ENCODE measurements at places on chromosomes 7 and 10.

GRCh38 chr10:29668628-29669027 lies 33.9 kb upstream of the SVIL start:
- DNase-seq: no peak

DNA sequence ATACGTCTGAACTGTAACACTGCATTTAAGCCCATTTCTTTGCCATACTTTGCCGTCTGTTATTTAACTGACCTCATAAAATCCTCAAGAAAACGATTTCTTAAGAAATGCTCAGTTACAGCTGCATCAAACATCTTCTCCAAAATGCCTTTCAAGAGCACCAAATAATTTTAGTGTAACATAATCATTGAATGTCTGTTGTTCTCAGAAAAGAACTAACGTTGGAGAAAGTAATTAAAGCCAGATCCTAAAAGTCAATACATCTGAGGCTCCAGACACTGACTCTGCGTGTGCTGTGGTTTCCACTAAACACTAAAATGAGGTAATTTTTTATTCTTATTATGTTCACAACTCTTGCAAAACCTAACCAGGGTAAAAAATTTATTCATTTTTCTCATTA lies 63.7 kb upstream of the LRRC17 start:
- no peak for DNase-seq

DNA sequence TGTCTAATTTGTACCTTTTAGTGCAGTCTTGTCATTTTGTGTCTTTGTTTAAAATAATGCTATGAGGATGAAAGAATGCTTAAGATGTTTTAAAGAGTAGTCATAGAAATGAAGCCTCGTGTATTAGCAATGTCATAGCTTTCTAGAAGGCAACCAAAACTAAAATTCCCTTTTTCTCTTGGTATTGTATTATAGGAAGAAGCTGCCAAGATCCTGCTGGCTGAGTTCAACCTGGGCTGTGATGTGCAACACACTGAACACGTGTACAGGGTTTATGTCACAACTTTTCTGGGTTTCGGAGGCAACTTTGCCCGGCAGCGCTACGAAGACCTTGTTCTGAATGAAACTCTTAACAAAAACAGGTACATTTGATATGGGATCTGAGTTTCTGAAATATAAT lies 36.2 kb downstream of the COX15 start:
- DNase-seq: no peak

- DNase-seq: no peak
Observed at GRCh38 chr7:768881-769504, 41.9 kb upstream of the PRKAR1B start.

DNA sequence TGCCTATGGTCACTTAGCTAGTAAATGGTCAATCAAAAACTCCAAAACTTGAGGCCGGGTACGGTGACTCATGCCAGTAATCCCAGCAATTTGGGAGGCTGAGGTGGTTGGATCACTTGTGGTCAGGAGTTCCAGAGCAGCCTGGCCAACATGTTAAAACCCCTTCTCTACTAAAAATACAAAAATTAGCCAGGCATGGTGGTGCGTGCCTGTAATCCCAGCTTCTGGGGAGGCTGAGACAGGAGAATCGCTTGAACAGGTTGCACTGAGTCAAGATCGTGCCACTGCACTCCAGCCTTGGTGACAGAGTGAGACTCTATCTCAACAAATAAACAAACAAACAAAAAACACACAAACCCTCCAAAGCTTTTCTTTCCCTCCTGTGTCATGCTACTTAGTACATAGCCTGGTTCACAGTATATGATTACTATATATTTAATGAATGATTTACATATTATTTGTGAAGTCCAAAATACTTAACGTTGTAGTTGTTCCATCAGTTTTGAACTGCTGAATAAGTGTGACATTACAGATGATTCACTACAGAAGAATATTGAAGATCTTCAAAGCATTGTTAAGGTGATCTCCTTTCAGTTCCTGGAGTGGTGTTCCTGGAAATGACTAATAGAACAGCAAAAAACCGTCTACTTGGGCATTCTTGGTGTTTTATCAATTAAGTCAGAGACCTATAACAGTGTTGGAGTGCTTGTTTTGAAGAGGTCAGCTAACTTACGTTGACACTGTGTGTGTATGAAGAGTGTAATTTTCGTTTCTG lies 72.9 kb downstream of the ADK start:
- DNase-seq: no peak

DNA sequence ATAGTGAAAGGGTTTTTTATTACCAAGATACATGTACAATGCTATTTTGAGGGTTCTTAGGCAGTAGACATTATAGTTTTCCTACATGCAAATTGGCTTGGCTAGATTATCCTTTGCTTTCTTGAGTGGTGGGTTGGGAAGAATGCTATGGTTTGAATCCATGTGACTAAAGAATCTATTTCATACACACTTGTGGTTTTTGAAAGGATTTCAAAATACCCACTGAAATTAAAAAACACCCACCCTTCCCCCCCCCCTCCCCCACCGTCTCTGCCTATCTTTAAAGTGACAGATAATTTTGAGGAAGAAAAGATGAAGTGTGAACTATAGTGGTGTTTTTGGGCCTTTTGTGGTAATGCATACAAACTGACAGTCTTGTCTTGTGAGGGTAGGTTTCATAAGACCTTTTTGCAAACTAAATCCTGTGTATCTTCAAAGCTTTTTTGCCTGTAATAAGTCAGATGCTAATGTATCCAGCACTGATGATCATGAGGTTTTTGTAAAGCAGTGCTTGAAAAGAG lies 90.9 kb downstream of the TPST1 start:
- DNase-seq: no peak

GRCh38 chr10:102291221-102291905 lies 46.0 kb downstream of the GBF1 start:
- no peak for DNase-seq

DNA sequence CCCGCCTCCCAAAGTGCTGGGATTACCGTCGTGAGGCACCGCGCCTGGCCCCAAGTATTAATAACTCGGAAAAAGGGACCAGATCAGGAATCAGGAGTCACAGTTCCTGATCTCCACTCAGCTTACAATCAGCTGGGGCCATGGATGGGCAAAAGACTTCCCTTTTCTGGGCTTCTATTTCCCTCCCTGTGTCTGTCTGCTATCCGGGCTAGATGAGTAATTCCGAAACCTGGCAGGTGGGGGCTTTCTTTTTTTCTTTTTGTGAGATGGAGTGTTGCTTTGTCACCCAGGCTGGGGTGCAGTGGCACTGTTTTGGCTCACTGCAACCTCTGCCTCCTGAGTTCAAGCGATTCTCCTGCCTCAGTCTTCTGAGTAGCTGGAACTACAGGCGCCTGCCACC lies 11.6 kb downstream of the RPS24 start:
- DNase-seq: no peak

GRCh38 chr10:68668972-68669371 lies 52.1 kb upstream of the CCAR1 start:
- no peak for DNase-seq

- DNase-seq: no peak
Observed at GRCh38 chr10:91694170-91694794, 61.4 kb upstream of the PPP1R3C start.

GRCh38 chr10:78991187-78991586 lies 77.6 kb upstream of the ZMIZ1 start:
- no peak for DNase-seq

DNA sequence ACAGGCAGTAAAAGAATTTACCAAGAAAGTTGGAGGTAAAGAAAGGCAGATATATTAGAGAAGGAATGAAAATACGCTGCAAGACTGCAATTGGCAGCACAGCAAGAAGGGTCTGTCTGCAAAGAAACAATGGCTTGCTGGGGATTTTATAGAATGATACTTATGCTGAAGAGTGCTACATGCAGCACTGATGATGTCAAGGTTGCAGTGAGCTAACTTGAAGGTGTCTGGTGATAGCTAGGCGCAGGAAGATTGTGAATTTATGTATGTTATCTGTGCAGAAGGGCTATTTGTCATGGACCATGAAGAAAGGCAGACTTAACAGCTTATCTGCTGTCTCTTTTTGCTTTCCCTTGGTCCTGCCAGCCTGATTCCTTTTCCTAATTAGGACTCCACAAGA lies 319.3 kb upstream of the KMT2E start:
- no peak for DNase-seq

DNA sequence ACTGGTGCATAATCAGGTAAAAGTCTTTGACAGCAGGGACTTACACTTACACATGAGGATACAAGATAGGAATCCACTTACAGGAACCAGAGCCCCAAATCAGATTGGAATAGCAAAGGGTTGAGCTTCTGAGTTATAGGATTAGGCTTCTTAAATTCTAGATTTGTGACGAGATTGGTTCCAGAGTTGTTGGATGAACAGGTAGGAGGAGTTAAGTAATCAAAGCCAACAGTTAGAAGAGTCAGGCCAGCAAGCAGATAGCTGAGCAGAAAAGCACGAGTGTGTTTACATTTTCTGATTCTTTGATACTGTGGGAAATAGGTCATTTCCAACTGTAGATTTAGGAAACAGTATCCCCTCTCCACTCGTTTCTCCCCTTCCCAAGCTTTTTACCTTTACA lies 167.0 kb downstream of the MDFIC start:
- DNase-seq: no peak

DNA sequence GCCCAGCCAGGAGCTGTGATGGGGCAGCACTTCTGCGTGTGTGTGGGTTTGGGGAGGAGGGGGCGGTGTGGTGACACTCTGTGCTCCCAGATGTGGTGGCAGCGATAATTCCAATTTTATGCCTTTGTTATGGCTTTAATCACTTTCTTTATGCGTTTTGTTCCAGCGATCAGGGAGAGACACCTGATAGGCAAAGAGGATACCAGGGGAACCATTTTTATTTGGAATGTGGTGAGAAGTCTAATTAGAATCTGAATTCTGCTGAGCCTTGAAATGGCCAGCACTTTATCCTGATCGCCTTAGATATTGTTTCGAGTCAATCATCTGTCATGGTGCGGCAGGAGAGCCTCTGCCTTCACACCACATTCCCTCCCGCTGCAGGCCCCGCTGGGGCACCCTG lies 79.5 kb downstream of the HIF1AN start:
- DNase-seq: no peak

GRCh38 chr7:37757563-37757962 lies 74.0 kb downstream of the GPR141 start:
- DNase-seq: no peak

DNA sequence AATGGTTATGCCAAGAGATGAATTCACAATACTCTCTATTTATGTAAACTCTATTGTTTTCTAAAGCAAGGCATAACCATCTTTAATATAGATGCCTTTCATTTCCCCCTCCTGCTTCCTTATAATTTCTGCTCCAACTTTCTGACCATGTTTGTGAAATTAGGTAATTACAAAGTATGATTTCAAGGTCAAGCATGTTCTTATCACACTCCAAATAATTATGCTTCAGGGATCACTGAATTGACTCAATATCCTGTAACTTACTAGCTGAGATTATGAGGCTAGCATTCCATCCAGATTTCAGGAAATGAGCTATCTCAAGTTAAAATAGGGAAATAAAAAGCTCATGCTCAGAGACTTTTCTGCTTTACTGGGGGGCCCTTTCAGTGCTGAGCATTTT lies 655.9 kb upstream of the IGFBP3 start:
- no peak for DNase-seq

DNA sequence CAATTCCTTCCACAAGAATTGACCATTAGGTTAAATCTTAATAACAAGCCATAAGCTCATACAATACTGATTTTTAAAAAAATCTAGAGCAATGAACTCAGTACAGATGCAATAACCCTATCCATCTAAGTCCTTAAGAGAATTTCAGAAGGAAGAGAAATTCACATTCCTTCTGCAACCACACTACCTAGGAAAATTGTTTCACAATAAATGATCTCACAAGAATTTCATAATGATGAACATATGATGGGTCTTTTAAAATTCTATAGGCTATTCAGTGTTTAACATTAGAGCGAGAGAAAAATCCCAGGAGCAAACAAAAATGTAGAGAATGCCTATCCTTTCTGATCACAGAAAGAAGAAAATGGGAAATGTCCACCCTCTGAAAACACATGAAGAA lies 70.0 kb upstream of the MAGI2 start:
- no peak for DNase-seq

- no peak for DNase-seq
Observed at GRCh38 chr7:86768394-86768793, 124.7 kb downstream of the GRM3 start.

- no peak for DNase-seq
Observed at GRCh38 chr7:158355456-158356065, 232.1 kb downstream of the PTPRN2 start.

DNA sequence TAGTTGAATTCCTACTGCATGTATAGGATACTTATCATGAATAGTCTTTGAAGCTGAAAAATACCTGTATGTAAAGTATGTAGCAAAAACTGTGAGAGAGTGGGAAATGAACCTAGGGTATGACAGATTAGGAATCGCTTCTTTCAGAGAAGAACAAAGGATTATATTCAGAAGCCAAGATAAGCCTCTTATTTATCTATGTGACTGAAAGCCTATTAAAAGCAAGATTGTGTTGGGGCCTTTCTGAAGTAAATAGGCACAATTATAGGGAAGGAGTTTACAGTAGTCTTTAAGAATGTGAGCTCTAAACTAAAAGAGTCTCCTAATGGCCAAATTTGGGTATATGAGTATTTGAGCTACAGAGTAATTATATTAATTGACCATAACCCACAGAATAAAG lies 102.1 kb downstream of the MTERF1 start:
- no peak for DNase-seq

DNA sequence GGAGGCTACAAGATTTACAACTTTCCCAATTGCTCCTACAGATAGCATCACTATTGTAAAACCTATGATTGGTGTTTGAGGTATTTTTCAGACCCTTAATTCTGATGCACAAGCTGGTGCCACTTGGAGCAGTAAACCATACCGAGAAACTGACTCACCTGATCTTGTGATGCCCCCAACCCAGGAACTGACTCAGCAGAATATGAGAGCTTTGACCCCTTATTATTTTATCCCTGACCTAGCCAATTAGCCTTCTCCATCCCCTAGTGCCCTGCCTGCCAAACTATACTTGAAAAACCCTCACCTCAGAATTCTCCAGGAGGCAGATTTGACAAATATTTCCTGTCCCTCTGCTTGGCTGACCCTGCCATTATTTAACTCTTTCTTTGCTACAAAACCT lies 585.9 kb upstream of the GHITM start:
- DNase-seq: no peak

- DNase-seq: no peak
Observed at GRCh38 chr7:111835066-111835465, 272.8 kb upstream of the IMMP2L start.

GRCh38 chr10:72728462-72728861 lies 36.5 kb downstream of the MCU start:
- no peak for DNase-seq

GRCh38 chr7:1920881-1921280 lies 250.8 kb downstream of the ELFN1 start:
- DNase-seq: no peak

GRCh38 chr10:10967029-10967428 lies 50.6 kb upstream of the CELF2 start:
- DNase-seq: no peak
